NK-92 treated with Interleukin-12 subunit alpha and Interleukin-12 subunit beta, amount 100 ng/mL, for 24 hours (cell line): ENCODE measurements at places on chromosomes 1 and 21.

DNA sequence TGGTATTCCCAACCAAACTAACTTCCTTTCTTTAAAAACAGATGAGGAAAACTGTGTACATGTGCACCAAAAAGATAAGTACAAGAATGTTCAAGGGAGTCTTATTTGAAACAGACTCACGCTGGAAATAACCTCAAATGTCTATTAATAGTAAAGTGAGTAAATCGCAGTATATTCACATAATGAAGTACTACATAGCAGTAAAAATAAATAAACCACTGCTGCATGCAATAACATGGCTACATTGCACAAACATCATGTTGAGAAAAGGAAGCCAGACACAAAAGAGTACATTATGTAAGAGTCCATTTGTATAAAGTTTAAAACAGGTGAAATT lies 5.2 kb upstream of the DENND2D start:
- DNase-seq: no peak

GRCh38 chr1:4532656-4533055 lies 121.8 kb upstream of the AJAP1 start:
- DNase-seq: no peak

GRCh38 chr1:55010887-55011217 lies 12.1 kb downstream of the BSND start:
- no peak for DNase-seq

DNA sequence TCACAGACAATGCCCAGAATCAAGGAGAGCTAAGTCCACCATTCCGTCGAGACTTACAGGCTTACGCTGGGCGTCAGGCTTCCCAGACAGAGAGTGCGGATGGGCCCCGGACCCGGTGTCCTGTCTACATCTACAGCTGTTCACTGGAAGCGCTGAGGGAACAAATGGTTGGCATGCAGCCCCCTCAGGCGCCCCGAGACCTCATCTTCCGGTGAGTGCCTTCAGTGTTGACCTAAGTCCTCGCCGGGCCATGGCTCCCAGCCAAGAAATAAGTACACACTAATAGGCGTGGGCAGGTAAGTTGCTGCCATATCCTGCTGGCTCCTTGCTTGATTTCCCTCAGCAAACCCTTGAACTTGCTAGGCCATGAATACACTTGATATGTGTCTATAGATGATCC lies 26.2 kb downstream of the HYI start:
- no peak for DNase-seq

DNA sequence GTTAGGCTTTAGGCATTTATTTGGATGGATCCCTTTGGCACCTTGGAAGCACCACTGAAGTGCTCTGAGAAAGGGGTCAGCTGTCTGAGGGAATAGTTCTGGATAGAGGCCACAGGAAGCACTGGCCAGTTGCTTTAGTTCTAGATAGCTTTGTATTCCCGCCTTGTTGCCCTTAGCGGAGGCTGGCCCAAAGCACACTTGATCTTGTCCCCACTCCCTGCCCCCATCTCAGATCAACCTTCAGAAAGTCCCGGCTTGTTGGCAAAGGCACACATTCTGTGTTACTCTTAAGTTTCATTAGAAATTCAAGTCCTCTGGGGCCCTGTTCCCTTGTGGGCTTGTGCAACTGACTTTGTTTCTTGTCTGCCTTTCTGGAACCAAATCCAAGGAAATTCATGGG lies 15.2 kb upstream of the NBL1 start:
- no peak for DNase-seq

- DNase-seq: no peak
These were observed 21.9 kb downstream of the DLGAP3 start for GRCh38 chr1:34907487-34908090.

GRCh38 chr1:240687820-240688219 lies 75.9 kb upstream of the GREM2 start:
- no peak for DNase-seq

GRCh38 chr1:228652116-228652515 lies 83.2 kb upstream of the RHOU start:
- no peak for DNase-seq

DNA sequence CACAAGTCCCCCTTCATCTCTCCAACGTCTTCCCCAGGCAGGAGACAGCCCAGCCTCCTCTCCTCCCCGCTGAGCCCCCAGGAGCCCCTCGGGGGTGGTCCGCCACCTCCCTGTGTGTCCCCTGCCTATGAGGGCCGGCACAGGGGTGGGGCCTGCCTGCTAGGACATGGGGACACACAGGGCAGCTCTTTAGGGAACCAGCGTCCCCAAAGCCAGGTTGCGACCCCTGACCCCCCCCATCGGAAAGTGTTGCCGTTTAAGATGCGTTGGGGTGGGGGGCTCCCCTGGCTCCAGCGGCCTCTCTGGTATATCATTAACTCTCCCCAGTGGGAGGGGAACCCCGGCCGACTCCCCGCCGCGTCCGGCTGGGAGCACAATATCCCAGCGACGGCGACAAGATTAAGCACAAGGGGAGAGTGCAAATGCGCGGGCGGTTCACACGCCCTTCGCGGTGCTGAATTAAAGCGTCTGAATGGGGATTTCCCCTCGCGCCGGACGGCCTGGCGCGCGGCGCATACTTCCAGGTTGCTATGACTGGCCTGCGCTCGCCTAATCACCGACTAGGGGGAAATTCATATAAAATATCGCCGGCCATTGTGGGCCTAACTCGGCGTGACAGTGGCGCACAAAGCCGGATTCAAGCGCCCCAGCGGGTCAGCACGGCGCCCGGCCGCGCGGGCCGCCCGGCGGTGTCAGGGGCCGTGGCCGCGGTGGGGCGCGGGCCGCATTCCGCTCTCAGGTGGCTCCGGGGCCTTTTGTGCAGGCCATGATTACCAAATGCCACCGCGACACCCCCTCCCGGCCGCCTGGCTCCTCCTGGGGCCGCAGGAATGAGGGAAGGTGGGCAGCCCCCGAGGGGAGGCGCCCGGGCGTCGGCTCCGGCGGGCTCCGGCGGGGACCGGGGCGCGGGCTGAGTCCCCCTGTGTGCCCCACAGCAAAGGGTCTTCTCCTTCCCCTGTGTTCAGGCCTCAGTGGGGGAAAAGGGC lies 30.9 kb downstream of the WNT3A start:
- no peak for DNase-seq

DNA sequence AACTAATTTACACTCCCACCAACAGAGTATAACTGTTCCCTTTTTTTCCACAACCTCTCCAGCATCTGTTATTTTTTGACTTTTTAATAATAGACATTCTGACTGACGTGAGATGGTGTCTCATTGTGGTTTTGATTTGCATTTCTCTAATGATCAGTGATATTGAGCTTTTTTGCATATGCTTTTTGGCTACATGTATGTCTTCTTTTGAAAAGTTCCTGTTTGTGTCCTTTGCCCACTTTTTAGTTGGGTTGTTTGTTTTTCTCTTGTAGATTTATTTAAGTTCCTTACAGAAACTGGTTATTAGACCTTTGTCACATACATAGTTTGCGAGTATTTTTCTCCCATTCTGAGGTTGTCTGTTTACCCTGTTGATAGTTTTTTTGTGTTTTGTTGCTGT lies 375.2 kb downstream of the MATN1 start:
- no peak for DNase-seq

- no peak for DNase-seq
These were observed 11.9 kb upstream of the PTCH2 start for GRCh38 chr1:44854970-44855369.

DNA sequence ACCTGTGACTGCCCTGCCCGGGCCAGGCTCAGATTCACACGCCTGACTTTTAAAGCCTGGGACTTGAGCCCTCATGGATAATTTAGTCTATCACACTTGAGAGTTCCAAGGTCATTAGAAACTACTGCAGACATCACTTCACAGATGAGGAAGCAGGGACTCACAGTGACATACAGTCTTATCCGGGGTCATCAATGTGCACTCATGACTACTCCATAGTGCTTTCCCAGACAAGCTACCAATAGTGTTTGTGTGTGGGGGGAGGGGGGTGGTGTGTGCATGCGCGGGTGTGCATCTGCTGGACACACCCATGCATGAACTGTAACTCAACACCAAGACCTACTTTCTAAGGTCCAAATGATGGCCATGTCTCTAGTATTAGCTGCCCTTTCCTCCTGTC lies 16.1 kb upstream of the SLC5A9 start:
- no peak for DNase-seq

- no peak for DNase-seq
These were observed 83.5 kb downstream of the SPAG17 start for GRCh38 chr1:118101515-118101844.

- DNase-seq: no peak
These were observed 20.4 kb downstream of the AGRN start for GRCh38 chr1:1040004-1040991.

DNA sequence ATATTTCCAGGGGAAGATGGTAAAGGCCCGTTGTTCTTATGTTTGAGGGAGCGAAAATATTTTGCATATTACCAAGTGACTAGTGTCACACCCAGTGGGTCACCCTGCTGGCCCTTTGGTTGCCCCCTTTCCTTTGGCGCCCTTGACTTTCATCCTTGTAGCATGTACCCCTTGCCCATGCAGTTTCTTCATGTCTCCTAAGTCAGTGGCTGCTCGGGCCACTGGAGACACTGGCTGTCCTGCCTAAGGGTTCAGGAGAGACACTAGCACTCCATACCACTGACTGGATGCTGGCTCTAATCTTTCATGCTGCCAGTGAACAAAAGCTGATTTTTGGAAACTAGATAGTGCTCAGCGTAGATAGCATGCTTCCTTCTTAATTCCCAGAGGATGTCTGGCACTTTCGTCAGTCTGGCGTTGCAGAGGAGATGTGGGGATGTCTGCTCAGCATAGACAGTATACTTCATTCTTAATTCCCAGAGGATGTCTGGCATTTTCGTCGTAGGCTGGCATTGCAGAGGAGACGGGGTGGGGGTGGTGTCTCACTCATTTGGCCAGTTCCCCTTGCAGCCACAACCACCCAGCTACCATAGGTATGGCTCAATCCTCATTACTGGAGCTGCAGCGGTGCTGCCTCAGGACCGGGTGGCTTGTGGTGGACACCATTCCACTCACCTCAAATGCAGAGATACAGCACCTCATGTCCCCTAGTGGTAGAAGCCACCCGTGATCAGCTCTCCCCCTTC lies 770.9 kb upstream of the TPTE start:
- DNase-seq: no peak

GRCh38 chr1:246142320-246142893 lies 364.7 kb downstream of the SMYD3 start:
- no peak for DNase-seq

DNA sequence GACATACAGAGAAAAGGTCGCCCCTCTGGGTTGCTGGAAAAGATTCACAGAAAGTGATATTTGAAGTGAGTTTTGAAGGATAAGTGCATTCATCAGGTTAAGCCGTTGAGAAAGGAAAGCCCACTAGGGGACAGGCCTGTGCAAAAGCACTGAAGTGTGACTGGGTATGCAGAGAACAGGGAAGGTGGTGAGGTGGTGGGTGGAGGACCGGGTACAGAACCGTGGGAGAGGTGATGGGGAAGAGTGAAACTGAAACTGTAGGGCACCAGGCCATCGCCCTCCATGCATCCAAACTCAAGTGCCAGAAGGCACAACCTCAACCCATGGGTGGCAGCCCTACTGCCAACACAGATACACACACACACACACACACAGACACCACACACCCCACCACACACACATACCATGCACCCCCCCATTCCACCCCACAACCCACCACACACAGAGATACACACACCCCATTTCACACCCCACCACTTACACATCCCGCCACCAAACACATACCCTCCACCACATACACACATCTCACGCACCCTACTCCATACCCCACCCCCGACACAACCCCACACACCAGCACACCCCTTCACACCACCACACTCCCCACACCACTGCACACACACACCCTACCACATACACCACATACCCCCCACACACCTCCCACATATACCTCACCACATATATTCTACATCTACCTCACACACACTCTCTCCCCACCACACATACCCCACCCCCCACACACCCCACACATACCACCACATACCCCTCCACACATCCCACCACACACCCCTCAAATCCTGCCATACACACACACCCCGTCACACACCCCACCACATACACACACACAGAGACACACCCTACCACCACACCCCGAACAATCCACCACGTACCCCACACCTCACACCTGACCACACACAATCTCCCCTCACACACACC lies 59.0 kb downstream of the TSEN15 start:
- DNase-seq: no peak

DNA sequence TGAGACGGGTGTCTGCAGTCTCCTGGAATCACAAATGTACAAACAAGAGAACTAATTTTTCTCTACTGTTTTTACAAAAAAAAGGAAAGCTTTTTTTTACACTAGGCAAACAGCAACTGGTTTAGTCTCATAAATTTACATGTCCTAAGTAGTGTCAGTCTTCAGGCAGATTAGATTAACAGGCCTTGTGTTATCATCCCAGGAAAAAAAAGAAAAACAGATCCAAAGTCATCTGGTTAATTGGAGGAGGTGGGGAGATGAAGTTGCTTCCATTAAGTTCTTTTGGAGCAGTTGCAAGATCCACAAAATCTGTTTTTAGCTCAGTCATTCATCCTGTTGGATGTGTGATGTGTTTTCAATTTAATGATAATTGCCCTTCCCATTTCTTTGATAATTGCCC lies 363.5 kb upstream of the ADGRL2 start:
- no peak for DNase-seq

GRCh38 chr1:21834094-21834493 lies 22.0 kb downstream of the LDLRAD2 start:
- no peak for DNase-seq

DNA sequence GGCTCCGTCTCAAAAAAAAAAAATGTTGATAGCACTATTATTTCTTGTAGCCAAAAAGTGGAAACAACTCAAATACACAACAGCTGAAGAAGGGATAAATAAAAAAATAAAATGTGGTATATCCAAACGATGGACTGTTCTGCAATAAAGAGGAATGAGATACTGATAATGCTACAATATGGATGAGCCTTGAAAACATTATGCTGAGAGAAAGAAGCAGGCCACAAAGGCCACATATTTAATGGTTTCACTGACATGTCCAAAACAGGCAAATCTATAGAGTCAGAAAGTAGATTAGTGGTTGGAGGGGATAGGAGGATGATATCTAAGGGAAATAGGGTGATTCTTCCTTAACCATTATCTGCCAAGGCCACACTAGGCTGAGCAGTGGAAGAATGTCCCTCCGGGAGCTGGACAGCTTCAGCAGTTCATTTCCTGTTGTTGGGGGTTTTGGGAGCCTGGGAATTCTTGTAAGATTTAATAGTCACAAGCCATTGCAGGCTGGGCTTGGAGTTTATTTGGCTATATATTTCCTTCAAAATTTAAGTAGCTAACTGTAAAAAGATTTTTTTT lies 53.5 kb downstream of the ST3GAL3 start:
- no peak for DNase-seq

GRCh38 chr21:44499211-44499560 lies 40.8 kb downstream of the KRTAP10-1 start:
- DNase-seq: no peak
